Aorta (tissue), 5 donors: ENCODE measurements at places on chromosomes 11 and 22. TPM values are rescaled to one million over a fixed set of nuclear protein-coding genes. Genes with fewer than 3 reads are reported as not detected.

- no peak for DNase-seq
These were observed 24.3 kb downstream of the GLYATL1 start for GRCh38 chr11:58963551-58964104.

The TSPAN32 gene
- total RNA-seq = 0.84 TPM

The TRIM5 gene
- total RNA-seq = 38.8 TPM

DNA sequence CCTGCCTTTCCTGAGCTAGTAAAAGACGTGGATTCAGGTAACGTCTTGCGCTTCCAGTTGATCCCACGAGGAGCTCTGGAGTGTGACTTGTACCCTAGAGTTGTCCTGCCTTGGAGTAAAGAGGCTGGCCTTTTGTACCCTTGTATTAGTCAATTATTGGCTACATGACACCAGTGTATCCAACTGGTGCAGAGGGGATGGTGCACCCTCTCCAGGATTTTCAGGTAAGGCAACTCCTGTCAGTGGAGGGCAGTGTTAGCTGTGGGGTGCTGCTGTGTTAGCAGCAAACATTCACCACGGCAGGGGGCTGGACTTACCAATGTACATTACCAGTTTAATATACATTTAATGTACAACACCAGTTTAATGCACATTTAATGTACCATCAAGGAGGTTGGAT, 233.5 kb downstream of the MIAT start:
- DNase-seq = no peak

The JHY gene
- total RNA-seq = 7.1 TPM

GRCh38 chr11:95697614-95698408, 91.8 kb downstream of the FAM76B start:
- DNase-seq = no peak

The LARGE2 gene
- not detected for total RNA-seq

GRCh38 chr11:34114014-34114413, 8.6 kb downstream of the NAT10 start:
- DNase-seq = no peak

The SESN3 gene
- total RNA-seq = 64.5 TPM

DNA sequence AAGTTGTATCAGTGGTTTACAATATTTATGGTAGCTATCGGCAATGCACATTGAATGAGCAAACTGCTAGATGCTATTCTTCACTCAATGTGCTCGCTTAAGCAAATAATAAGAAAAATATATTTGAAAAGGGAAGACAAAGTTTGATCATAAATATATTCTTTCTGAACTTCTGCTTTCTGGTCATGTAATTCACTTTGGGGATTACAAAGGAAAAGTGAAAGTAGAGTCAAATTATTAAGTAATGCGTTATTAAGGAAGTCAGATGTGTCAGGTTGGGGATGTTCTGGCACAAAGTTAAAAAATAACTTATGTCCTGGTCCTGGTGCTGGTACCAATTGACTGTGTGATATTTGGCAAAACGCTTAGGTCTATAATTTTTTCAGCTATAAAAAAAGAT, 98.0 kb upstream of the TRIM77 start:
- DNase-seq = no peak

The TRIM49 gene
- not detected for total RNA-seq

- no peak for DNase-seq
These were observed 24.8 kb upstream of the THY1 start for GRCh38 chr11:119447664-119448242.

GRCh38 chr11:64000026-64000739, 13.9 kb downstream of the OTUB1 start:
- DNase-seq = peak; percentile 91

The OR52I2 gene
- total RNA-seq = not detected
